Mesenchymal stem cell (in vitro differentiated cells and primary cell): ENCODE measurements at places on chromosomes 7 and 10.
A peak's percentile ranks its signal among the peaks of the same experiment; 100 is the strongest.

- no peak for DNase-seq
Observed at GRCh38 chr10:124266468-124267230, 152.1 kb downstream of the OAT start.

- DNase-seq, result no peak
Observed at GRCh38 chr10:121648493-121648892, 50.2 kb upstream of the FGFR2 start.

- DNase-seq, result no peak
Observed at GRCh38 chr7:151409667-151410404, at the start of gene WDR86. TSS of gene WDR86 (minus strand) at chr7:151410038. CDS start at chr7:151409589, 449 bp downstream.

- DNase-seq, result no peak
Observed at GRCh38 chr10:31829776-31830175, 98.9 kb downstream of the ARHGAP12 start.

DNA sequence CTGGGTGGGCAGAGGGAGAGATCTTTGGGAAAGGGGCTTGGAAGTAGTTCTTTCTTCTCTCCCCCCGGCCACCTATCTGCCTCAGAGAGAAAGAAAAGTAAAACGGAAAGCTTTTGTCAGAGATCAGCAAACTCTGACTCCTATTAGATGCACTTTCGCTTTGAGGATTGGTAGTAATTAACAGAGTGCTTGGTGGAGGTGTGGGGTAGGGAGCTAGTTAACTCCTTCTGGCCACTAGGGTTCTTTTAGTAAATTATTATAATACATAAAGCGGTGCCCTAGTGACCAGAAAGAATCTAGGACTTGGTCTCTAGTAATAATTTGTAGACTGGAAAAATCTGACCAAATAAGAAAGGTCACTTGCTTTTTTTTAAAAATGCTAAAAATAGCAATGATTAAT lies 54.6 kb downstream of the CPVL start:
- DNase-seq, result peak; percentile 12

DNA sequence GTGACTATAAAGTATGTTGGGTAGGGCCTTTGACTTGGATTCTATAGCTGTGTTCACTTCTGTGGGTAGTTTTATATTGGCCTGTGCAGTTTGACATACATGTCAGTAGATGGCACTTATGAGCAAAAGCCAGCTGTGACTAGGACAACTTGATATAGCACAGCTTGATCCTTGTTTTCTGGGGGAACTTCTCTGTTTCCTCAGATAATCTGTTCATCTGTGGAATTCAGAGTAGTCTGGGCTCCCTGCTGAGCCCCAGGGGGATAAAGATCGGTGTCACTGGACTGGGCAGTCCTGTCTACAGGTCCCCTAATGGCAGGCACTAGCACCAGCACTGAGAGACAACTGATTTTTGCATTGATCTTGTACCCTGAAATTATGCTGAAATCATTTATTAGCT lies 25.4 kb downstream of the CYP2C9 start:
- DNase-seq, result peak; percentile 25

- DNase-seq, result no peak
Observed at GRCh38 chr10:87866412-87866974, 3.1 kb downstream of the PTEN start.
